CD8-positive, alpha-beta memory T cell (primary cell): ENCODE measurements at places on chromosomes 1 and 21.

DNA sequence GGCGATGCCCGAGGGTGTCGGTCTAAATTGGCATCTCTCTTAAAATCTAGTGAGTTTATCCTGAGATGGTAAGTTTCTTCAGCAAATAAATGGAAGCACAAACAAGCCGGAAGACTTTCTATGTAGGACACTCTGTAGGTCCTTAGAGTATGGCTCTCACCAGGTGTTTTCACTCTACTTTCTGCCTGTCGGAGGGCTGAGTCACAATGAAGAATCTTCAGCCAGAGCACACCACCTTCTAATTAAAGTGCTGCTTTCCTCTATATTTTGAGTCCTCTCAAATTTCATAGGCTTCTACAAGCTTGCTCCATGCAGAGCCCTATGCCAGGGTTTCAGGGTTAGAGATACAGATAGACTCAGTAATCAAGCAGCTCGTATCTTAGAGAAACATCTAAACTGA, 27.1 kb downstream of the KCNK1 start:
- no peak for DNase-seq

DNA sequence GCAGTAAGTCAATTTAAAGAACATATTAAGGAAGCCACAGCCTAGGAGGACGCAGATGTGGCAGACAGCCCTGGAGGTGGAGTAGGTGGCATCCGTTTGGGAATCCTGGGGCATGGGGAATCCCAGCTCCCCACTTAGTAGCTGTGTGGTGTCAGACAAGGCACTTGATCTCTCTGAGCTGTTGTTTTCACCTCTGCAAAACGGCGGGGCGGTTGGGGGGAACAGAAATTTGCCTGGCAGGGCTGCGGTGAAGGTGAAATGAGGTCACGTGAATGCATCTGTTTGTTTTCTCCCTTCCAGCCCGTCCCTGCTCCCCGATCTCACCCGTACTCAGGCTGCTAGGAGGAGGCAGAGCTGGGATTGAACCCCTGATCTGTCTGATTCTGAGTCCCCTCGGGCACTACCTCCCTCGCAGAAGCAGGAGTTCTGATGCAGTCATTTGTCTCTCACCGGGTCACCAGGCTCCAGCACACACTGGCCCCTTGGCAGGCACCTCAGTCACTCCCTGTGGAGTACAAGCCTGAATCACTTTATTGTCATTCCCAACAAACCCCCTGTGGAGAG, 2.2 kb upstream of the LAPTM5 start:
- DNase-seq: peak; percentile 76

DNA sequence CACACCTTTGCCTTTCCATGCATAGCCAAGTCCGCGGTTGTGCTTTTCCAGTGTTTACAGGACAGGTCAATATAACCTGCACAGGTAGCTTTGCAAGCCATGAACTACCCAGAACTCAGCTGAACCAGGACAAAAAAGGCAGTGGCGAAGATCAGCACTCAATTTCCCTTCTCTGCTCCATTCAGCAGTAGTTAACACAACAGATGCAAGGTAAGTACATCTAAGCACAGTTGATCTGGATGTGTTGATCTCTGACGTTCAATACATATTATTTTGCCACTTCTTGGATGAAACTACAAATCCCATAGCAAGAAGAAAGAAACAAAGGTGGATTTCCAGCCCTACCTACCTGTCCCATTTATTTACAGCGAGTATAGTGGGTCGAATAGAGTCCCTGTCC, 146.6 kb upstream of the KRTAP19-8 start:
- DNase-seq: no peak

DNA sequence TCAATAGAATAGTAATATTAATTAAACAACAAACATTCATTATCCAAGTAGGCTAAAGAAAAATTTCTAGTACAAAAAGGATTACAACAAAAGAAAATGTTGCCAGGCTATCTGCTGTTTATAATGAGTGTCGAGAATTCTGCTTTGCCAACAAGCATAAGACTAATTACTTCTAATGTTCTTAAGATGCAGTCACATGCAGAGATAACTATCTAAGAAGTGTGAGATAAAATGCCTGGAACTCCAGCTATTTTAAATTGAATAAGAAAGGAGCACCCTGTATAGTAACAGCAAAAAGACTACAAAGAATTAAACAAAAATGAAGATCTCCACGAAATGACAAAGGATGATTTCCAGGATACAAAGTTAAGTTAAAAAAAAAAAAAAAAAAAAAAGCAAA, 59.9 kb downstream of the APP start:
- no peak for DNase-seq

- DNase-seq: no peak
Measured at GRCh38 chr21:15840406-15840805, 110.6 kb downstream of the USP25 start.
